ENCODE measurements at places on chromosomes 6 and 20.

DNA sequence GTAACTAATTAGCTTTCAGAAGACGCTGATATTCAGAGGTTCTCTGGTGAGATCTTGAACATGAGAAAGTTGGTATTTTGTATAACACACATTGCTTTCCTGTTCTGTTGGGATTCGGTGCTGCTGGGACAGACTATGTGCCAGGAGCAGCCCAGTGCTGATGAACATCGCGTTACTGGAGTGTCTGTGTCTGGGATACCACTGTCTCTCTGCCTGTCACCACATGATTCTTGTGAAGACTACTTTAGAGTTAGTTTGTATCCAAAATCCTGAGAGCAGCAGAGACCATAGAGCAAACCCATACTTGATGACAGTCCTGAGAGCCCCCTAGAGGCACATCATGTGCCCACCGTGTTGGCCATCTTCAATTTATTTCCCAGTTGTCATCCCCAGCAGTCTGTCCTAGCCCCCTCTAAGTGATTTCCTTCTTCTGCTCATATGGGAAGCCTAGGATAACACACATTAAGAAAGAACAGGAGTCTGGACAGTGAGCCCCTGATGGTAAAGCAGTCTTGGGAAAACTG lies 41.8 kb upstream of the TINAG start:
- DNase-seq, result no peak

DNA sequence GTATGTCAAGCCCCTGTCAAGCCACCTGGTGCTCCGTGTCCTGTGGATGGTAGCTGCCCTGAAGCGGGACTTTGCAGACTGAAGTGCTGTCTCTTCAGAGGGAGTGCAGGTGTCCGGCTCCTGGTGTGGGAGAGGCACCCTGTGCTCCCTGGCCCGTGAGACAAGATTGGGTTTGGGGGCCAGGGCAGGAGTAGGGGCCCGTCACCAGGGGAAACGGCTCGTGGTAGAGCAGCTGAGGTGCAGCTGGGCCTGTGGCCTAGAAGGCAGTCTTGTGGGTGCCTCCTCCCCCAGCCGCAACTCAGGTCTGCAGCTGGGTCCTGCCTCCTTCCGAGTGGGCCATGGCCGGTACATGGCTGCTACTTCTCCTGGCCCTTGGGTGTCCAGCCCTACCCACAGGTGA lies at the start of gene PTCRA:
TSS of gene PTCRA (plus strand) at position 322 of the 400 bp plus-strand sequence. CDS start at position 339, 17 bp downstream.
- no peak for DNase-seq

- DNase-seq, result no peak
Observed at GRCh38 chr6:17596085-17596484, 4.0 kb upstream of the FAM8A1 start.

- no peak for DNase-seq
Observed at GRCh38 chr20:24361541-24361940, 107.9 kb upstream of the SYNDIG1 start.

DNA sequence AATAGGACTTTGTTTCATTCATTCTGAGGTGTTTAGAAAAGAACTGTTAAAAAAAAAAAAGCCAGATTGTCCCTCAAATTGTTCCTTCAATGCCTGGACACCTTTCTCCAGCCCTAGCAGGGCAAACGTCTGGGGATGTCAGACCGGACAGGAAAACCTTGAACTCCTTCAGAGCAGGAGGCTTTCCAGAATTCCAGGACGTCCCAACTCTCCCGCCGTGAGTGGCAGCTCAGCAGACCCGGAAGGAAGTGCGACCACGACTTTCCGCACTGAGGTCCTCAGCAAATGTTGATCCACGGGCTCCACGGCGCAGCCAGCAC lies 139.1 kb downstream of the DLL1 start:
- DNase-seq, result no peak

DNA sequence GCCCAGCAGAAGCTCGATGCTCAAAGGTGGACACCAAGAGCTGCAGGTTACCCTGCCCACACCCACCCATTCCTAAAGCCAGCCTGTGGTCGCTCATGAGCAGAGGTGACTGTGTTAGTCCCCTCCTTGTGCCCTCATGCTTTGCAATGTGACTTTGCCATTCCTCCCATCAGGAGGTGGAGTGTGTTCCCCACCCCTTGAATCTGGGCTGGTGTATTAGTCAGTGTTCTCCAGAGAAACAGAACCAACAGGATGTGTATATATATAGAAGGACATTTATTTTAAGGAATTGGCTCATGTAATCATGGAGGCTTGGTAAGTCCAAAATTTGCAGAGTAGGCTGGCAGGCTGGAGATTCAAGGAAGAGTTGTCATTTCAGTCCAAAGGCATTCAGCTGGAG lies 54.4 kb upstream of the RNF24 start:
- no peak for DNase-seq

GRCh38 chr6:3913077-3913957 lies 64.1 kb downstream of the FAM50B start:
- no peak for DNase-seq

- DNase-seq, result no peak
Observed at GRCh38 chr20:54680872-54681619, 205.7 kb downstream of the DOK5 start.

DNA sequence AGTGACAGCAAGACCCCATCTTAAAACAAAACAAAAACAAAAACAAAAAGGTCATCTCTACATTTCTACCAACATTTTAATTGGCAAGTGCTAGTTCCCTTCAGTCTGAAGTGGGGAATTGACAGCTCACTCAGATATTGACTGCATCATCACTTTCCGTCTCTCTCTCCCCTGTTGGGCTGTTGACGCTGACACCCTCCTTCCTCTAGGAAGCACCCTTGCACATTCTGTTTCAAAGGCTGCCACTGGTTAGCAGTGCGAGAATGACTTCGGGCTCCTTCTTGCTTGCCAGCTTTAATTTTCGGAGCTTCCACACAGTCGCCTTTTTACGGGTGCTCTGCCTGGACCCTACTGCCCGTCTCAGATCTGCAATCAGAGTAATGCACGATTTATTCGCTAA lies 96.6 kb upstream of the INSM1 start:
- no peak for DNase-seq

DNA sequence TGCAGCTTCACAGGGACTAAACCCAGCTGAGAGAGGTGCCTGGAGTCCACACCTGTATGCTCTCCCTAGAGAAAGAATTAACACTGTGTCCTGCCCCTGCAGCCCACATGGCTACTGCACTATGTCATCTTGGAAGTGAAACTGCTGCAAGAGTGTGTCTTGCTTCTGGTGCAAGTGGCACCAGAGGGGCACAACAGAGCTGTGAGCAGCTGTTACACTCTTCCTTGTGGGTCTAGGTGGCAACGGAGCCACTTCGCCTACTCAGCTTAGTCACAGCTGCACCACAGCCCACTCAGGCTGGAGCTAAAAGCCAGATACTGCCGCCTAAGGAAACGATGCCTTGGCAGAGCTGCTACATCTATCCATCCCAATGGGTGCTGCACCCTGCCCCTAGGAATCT lies 391.4 kb downstream of the COL12A1 start:
- no peak for DNase-seq

DNA sequence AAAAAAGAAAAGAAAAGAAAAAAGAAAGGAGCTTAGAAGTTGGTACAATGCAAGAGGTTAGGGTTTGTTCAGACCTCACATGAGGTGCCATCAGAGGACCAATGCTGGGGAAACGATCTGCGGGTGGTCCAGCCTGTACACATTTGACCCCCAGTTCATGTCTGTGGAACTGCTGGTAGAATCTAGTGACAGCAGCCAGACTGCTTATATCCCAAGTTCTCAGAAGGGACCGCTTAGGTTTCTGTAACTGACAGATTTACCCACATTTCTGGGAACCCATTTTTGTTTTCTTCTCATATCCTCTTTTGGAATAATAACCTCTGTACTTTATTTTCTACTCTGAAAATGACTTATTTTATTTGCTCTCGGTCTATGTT lies 4.7 kb downstream of the PPP1R18 start:
- DNase-seq, result no peak

DNA sequence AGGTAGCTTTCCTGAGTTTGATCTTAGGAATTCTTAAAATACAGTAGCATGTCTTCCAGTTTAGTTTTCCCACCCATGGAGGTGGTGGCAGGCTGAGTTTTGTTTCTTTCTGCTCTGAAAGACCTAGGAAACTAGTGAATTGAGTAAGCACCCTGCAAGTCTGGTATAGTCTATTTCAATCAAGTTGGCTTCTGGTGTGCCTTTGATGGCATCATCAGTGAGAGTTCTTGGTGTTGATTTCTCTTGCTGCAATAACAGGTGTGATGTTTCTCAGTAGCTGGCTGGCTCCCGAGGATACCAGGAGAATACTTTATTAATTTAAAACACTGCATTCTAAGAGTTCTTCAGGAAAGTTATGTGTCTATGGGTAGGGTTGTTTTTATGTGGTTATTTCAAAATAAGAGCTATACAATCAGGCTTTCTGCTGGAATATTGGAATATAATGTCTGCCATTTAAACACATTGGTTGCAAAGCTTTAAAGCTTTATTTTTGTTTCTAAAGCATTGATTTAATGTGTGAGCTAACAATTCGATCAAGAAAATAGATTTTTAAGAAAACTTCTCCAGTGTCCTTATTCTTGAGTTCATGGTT lies 19.0 kb downstream of the VAPB start:
- no peak for DNase-seq

DNA sequence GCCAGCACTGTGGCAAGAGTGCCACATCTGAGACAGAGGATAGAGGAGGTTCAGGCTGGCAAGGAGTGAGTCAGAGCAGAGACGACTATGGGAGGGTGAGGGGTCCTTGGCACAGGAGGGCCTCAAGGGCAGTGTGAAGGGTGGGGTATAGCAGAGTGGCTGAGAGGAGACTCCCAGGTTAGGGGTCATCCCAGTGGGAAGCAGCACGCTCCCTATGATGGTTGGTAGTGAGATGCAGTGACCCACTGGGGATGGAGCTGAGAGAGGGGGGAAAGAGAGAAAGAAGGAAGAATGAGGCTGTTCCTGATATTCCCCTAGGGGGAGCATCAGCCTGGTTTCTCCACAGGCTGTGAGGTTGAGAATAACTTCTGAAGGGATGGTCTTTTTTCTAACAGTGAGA lies 97.3 kb downstream of the INSM1 start:
- no peak for DNase-seq

DNA sequence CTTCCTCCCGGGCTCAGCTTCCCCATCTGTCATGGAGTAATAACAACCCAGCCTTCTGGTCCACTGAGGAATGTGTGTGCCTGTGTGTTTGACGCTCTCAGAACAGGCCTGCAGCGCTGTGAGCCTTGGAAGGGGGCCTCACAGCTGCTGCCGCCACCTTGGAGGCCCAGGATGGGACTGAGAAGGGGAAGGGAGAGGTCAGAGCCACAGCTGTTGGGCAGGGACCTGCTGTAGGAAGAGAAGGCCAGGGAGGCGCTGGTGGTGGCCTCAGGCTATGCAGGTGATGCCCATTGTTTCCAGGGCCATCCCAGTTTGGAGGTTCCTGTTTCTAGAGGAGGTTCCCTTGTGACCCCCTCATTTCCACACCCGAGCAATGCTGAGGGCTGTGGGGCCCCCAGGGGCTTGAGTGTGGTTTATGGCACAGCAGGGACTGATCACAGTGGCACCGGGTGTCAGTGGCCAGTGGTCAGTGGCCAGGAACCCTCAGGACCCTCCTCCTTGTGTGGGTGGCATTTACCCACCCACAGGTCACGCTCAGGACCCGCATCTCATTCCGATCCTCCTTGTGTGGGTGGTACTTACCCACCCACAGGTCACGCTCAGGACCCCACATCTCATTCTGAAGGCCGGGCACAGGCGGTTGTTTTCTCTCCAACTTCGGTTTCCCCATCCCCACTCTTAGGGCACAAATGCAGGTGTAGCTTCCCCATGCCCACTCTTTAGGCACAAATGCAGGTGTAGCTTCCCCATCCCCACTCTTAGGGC lies 14.0 kb downstream of the TPD52L2 start:
- no peak for DNase-seq

DNA sequence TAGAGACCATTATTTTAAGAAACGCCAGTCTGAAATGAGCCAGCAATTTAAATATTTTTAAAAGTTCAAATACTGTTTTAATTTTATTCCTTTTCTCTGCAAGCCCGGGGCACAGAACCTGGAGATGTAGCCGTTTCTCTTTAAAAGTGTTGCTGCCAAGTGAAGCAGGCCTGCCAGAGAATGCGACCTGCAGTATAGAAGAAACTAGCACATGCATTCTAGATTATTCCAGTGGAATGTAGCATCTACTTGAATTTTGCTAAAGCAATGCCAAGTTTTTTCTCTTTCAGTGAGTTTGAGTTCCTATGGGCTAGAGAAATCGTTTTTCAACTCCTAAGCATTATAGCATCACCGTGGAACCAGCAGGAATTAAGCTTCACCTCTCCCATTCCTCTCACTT lies 101.3 kb downstream of the QRSL1 start:
- DNase-seq, result no peak

GRCh38 chr6:39393075-39393474 lies 70.6 kb upstream of the KCNK16 start:
- no peak for DNase-seq

DNA sequence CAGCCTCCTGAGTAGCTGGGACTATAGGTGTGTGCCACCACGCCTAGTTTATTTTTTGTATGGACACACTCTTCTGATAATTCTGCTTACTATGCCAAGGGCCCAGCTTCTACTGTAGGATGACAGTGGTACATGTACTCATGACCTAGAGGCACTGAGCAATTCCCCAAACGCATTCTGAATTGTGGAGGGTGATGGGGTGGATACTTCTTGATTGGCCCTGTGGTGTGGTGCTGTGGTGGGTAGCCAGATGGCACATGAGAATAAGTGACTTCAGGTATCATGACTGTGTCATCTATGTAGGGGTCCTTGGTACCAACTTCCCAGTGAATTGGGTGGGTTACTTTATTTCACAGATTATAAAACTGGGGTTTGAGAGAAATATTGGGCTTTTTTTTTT lies 11.0 kb downstream of the DNMT3B start:
- DNase-seq, result no peak

GRCh38 chr6:169996378-169997051 lies 245.1 kb downstream of the ERMARD start:
- no peak for DNase-seq

DNA sequence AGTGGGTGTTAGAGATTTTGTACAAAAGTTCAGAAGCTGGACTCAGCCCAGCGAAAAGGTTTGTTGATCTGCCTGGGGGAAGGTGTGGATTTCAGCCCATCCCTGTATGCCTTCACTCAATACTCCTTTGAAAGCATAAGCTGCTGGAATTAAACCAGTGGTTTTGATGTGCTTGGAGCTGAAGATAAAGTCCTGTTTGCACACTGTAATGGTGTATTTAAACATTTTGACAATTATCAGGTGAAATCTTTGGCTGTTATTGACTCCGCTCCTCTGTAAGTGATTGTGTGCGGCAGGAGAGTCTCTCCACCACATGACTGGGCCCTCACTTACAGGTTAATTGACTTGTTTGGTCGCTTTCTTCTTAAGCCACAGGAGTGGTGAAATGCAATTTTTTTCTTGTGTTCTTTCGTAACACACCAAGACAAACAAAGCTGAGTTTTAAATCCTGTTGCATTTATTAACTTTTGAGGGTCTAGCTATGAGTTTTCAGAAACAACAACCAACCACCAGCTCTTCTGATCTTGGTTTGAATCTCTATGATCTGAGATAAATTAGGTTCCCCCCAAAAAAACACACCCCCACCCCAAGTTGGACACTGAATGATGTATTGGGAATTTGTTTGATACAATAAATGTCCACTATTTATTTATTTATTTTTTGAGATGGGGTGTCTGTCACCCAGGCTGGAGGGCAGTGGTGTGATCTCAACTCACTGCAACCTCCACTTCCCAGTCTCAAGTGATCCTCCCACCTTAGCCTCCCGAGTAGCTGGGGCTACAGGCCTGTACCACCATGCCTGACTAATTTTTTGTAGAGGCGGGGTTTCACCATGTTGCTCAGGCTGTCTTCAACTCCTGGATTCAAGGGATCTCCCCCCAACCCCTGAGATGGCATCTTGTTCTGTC lies 46.3 kb upstream of the NCOA3 start:
- no peak for DNase-seq

GRCh38 chr6:7992002-7992815 lies 72.0 kb downstream of the BLOC1S5 start:
- no peak for DNase-seq

Measured in activated CD4-positive, alpha-beta T cell treated with anti-CD3 and anti-CD28 coated beads, Interleukin-2, amount 50 U/mL, for 4 hours (primary cell).